NCI-H82 (cell line): ENCODE measurements at places on chromosomes 6 and 20.

DNA sequence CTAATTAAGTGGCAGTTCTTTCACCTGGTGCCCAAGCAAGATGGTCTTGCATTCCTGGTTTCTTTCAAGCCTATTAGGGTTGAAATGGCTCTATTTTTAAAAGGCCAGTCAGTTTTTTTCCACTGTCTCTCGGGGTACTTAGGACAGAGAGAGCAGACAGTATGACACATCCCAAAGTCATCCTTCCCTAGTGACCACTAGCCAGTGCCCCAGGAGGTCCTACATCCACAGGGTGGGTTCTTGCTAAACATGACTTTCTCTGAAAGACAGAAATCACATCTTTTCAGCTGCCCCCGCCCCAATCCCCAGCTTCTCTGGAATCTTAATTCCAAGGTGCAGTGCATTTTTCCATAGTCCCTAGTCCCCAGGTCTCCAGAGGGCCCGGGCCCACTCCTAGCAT, 192.4 kb downstream of the SLC24A3 start:
- DNase-seq: no peak

- no peak for DNase-seq
Measured at GRCh38 chr6:107571354-107571753, 81.4 kb downstream of the SOBP start.

- DNase-seq: no peak
Measured at GRCh38 chr20:916125-916799, at the start of gene ANGPT4. Gene ANGPT4 (minus strand): TSS chr20:916334. CDS start chr20:916214, 120 bp downstream.

GRCh38 chr20:24970030-24970553, 21.0 kb downstream of the CST7 start:
- DNase-seq: no peak

DNA sequence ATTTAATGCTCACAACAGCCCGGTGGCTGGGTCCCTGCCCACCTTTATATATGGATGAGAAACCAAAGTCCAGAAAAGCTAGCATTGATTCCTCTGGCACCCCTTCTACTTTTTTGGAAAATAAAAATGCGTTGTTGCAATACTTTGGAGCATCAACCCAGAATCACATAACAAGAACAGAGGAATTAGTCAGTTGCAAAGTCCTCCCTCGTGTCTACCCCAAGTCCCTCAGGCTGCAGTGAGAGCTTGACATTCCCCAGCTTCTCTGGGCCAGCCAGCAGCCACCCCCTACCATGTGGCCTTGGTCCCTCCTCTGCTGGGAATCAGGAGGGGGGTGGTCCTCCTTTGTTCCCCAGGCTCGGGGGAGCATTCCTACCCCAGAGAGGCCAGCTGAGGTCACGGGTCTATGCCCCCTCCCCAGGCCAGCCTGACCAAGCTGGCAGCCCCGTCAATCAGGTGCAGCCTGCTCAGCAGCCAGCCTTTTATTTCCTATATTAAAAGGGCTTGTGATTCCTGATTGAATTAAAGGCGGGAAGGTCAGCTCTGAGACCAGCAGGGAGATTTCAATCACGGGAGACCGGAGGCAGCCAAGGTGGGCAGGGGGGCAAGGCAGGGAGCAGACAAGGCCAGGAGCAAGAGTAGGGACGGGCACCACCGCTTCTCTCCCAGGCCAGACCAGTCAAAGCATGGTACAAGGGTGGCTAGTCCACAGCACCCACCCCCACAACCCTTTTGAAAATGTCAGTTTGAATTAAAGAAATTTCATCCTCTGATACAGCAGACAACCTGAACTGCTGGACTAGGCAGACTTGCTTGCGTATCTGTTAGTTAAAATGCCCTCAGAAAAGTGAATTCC, 158.9 kb downstream of the MRPL14 start:
- DNase-seq: no peak

- no peak for DNase-seq
Measured at GRCh38 chr6:11397622-11398450, 139.7 kb upstream of the TMEM170B start.

DNA sequence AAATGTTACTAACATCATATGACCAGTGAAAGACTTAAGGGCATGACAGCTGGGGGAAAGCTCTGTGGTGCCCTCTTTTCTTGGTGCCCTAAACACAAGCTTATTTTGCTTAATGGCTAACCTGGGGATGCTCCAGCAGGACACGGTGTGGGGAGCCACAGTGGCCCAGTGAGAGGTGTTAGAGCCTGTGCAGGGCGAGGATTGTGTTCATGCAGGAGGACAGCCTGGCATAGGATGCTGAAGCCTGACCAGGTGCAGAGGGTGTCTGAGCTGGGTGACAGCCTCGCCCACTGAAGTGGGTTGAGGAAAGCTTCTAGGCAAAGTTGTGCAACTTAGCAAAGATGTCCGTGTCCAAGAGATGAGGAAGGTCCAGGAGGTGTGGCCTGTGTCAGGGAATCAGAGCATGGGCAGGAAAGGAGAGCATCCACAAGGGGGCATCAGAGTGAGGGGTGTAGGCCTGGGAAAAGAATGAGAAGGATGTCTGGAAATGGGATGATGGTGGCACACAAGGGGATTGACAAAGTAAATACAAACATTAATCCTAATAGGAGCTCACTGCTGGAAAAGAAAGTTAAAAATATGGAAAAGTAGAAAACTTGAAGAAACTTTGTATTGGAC, 33.9 kb downstream of the SLC17A4 start:
- DNase-seq: peak; percentile 86

GRCh38 chr6:17591287-17591686, 8.8 kb upstream of the FAM8A1 start:
- DNase-seq: no peak

DNA sequence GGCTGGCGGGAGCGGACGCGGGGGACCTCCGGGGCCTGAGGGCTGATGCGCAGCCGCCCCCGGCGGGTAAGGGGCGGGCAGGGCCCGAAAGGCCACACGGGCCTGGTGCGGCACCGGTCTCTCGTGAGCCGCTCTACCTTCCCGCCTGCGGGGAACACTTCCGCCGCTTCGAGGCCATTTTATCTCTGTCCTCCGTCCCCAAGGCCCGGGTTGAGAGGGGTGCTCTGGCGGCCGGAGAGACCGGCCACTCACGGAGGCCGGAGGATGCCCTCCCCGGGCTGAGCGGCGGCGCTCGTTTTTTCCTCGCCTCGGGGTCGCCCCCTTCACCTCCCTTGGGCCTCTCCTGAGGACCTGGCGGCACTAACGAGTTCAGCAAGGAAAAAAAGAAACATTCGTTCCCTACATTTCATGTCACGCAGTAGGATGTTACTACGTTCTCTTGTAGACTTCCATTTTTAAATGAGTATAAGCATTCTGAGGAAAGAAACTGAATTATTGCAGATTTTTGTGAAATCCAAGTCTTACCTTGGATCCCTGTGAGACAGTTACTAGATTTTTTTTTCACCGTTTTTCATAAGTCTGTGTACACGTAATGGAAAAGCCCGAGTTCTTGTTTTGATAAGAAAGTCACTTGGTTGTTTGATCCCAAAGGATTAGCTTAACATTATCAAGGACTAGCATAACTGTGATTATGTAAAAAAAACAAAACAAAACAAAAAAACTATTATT, 575 bp downstream of the WTAP start:
- peak; percentile 46 for DNase-seq

DNA sequence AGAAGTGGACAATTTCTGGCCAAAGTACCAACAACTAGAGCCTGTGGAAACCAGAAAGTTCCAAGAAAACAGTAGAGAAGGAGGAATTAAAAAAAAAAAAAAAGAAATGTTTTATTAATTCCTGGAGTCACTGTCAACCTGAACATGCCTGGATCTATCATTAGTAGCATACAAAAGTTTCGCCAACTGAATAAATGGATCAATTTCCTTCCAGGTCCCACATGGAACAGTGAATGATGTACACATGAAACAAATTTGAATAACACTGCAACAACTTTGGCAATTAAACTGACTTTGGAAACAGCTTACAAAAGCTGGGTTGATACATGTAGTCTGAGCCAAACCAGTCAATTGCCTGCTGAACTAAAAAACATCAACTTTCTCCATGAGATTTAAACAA, 90.0 kb upstream of the HMGCLL1 start:
- no peak for DNase-seq
